ENCODE measurements at places on chromosomes 4 and X.
A peak's percentile ranks its signal among the peaks of the same experiment; 100 is the strongest.

- no peak for DNase-seq
Measured at GRCh38 chr4:165631912-165632311, 241.1 kb upstream of the TLL1 start.

DNA sequence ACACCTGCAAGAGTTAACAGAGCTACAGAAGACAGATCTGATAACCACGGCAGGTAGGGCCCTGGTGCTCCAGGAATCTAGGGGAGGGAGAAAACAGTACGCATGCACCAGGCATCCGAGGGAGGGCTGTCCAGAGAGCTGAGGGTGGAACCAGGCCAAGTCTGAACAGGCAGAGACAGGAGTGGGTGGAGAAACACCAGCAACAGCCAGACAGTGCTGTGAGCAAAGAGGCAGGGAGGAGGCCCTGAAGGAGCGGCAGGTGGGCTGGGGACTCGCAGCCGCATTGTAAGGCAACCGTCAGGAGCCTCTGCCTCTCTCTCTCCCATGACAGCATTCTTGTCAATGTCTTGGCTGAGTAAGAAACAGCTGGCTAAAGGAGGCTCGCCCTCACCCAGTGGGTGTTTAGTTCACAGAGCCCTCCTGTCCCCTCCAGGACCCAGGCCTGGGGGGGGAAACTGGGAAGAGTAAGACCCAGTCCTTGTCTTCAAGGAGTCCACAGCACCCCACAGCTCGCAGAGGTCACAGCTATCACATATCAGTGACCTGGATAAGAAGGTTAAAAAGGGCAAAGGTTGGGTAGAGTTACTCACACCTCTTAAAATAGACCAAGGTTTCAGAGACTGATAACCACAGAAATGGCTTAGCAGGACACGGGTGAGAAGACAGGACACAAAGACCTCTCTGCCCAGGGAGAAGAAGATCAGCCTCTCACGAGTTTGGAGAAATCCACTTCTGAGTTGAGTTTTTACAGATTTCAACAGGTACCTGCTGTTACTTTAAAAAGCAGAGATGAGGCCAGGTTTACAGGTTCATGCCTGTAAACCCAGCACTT lies 10.5 kb downstream of the ACSL1 start:
- DNase-seq, result peak; percentile 34

- peak; percentile 81 for DNase-seq
Measured at GRCh38 chr4:182917182-182918043, at the start of gene DCTD. Gene DCTD (minus strand): TSS chr4:182917386. CDS start chr4:182915568, 1,818 bp downstream.

- DNase-seq, result peak; percentile 17
Measured at GRCh38 chrX:70439016-70439415, 5.6 kb upstream of the DLG3 start.

- DNase-seq, result no peak
Measured at GRCh38 chr4:168699224-168699878, 202.5 kb downstream of the PALLD start.

DNA sequence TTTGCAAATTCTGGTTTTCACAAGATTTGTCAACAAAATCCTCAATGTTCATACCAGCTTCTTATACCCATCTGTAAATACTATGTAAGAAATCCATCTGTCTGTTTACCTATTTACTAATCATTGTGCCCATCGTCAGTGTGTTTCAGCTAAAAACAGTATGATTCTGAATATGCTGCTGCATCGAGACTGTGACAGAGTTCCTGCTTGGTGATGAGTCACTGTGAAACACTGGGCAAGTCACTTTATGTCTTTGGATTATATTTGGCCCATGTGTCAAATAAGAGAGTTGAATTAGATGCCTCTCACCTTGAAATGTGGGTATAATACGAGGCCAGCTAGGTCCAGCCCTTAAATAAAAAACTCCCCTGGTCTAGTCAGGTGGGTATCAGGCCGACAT lies 79.3 kb downstream of the CBLL2 start:
- DNase-seq, result no peak

DNA sequence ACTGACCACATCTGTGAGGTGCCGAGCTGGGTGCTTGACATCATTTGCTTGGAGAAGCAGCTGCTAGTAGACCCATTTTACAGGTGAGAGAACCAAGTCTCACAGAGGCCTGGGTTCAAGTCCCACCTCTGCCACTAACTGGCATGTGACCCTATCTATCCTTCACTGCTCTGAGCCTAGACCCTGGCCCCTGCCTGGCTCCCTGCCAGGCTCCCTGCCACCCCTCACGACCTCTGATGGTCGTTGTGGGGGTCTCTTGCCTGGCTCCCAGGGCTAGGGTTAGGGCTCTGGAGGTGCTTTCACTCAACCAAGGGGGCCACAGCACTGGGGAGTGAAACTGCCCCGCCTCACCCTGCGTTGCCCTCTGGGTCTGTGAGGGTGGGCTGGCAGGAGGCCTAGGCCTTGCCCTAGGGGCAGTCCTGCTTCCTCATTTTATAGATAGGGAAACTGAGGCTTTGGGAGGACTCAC lies 7.2 kb upstream of the ADD1 start:
- DNase-seq, result no peak

DNA sequence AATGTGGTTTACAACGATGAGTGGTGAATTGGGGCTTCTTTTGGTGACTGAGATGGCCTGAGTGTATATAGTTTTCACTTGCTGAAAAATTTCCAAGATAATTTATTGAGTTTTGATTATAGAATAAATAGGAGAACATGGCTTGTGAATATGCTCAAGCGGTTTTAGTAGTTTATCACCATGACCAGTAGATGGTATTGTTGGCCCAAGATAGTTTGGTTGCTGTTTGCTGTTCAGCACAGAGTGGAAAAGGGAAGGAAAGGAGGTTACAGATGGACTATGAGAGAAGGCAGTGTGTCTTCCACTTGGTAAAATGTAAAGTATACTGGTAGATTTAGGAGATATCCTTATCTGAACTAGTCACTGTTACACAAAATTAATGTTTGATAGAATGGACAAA lies 55.8 kb upstream of the POU4F2 start:
- DNase-seq, result no peak

- peak; percentile 42 for DNase-seq
Measured at GRCh38 chr4:25367004-25367621, 9.9 kb upstream of the ANAPC4 start.

DNA sequence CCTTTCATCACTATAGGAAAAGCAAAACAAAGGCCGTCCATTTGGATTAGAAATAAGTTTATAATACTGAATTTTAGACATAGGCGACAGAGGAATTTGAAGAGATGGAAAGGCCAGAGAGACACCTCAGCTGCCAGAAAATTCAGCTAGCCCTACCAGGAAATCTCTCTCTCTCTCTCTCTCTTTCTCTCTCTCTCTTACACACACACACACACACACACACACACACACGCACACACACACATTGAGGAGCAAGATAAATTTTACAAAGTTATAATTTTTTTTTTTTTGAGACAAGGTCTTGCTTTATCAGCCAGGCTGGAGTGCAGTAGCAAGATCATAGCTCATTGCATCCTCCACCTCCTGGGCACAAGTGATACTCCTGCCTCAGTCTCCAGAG lies 1.4 kb downstream of the XK start:
- no peak for DNase-seq

- DNase-seq, result no peak
Measured at GRCh38 chr4:78642934-78643333, 91.4 kb downstream of the ANXA3 start.

DNA sequence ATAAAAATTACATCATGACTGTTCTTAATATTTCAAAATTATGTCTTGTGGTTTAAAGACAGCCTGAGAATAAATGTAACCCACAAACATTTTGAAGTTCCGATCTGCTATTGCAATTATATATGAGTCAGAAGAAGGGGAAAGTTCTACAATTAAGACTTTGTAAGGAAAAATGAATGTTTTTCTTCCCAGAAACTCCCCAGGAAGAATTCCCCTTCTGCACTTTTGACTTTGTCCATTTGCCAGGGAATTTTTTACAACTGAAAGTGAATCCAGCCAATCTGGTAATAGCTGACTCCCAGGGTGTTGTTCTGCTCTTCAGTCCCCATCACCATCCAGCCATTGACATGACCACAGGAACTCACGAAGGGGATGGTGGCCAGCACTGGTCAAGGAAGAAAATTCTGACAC lies 61.6 kb upstream of the NOCT start:
- DNase-seq, result peak; percentile 98

- no peak for DNase-seq
Measured at GRCh38 chr4:25786497-25787065, 76.2 kb downstream of the SEL1L3 start.

- no peak for DNase-seq
Measured at GRCh38 chrX:130861462-130861861, 41.5 kb downstream of the ENOX2 start.

Data from fibroblast of skin of scalp (primary cell).